ENCODE measurements at places on chromosomes 5 and 9. TPM values are rescaled to one million over a fixed set of nuclear protein-coding genes. Genes with fewer than 3 reads are reported as not detected.

GRXCR2 gene
- not detected for total RNA-seq

VPS13A gene
- total RNA-seq = 46.7 TPM

MORN5 gene
- not detected for total RNA-seq

OR1Q1 gene
- 1.5 TPM for total RNA-seq

BRINP1 gene
- total RNA-seq = not detected

DIAPH1 gene
- total RNA-seq = 183 TPM

TEX48 gene
- total RNA-seq = not detected

NUTM2F gene
- not detected for total RNA-seq

COL23A1 gene
- not detected for total RNA-seq

PAEP gene
- total RNA-seq = not detected

SIMC1 gene
- 23.0 TPM for total RNA-seq

C9orf50 gene
- not detected for total RNA-seq

LRRC19 gene
- total RNA-seq = not detected

COL5A1 gene
- total RNA-seq = not detected

FAM170A gene
- total RNA-seq = not detected

TRPM3 gene
- total RNA-seq = not detected

CARD9 gene
- 0.70 TPM for total RNA-seq

GDF9 gene
- total RNA-seq = 1.7 TPM

C9orf72 gene
- 30.6 TPM for total RNA-seq

DNM1 gene
- total RNA-seq = 1.5 TPM

PHF24 gene
- total RNA-seq = not detected

C7 gene
- total RNA-seq = not detected

KIF20A gene
- not detected for total RNA-seq

NR2F1-AS1 gene
- not detected for total RNA-seq

PLPPR1 gene
- not detected for total RNA-seq

GKAP1 gene
- total RNA-seq = 17.5 TPM

ZBTB34 gene
- total RNA-seq = 8.3 TPM

SOWAHA gene
- total RNA-seq = not detected

ADAMTS6 gene
- total RNA-seq = 9.6 TPM

C1QTNF2 gene
- not detected for total RNA-seq

TUBB4B gene
- 60.2 TPM for total RNA-seq

ADRA1B gene
- not detected for total RNA-seq

EPB41L4A gene
- total RNA-seq = 0.30 TPM

NTMT1 gene
- 34.5 TPM for total RNA-seq

LSM11 gene
- total RNA-seq = 5.1 TPM

ISL1 gene
- total RNA-seq = not detected

FAM81B gene
- not detected for total RNA-seq

NR3C1 gene
- total RNA-seq = 133 TPM

GMCL2 gene
- 0.14 TPM for total RNA-seq

PCDH1 gene
- not detected for total RNA-seq

SLC6A7 gene
- not detected for total RNA-seq

LHX3 gene
- not detected for total RNA-seq

TMEFF1 gene
- 0.31 TPM for total RNA-seq

KIAA1958 gene
- total RNA-seq = 11.8 TPM

RNF180 gene
- total RNA-seq = not detected

PHF19 gene
- total RNA-seq = 143 TPM

DNAJA1 gene
- total RNA-seq = 70.7 TPM

FGF10 gene
- total RNA-seq = not detected

SOHLH1 gene
- total RNA-seq = not detected
